SJSA1 (cell line): ENCODE measurements at places on chromosomes 6 and 20. TPM values are rescaled to one million over a fixed set of nuclear protein-coding genes. Genes with fewer than 3 reads are reported as not detected.

The LTB gene
- not detected in 2 replicates for total RNA-seq

The CLPSL2 gene
- total RNA-seq = not detected in 2 replicates

The HNF4A gene
- not detected in 2 replicates for total RNA-seq

The SLC2A10 gene
- total RNA-seq = 18.5 and 19.2 TPM in 2 replicates

The ZNF391 gene
- total RNA-seq = 0.63 TPM in 1 of 2 replicates, not detected in the other

The CNBD2 gene
- 3.6 TPM in 2 replicates for total RNA-seq

The OTOR gene
- total RNA-seq = not detected in 2 replicates

DNA sequence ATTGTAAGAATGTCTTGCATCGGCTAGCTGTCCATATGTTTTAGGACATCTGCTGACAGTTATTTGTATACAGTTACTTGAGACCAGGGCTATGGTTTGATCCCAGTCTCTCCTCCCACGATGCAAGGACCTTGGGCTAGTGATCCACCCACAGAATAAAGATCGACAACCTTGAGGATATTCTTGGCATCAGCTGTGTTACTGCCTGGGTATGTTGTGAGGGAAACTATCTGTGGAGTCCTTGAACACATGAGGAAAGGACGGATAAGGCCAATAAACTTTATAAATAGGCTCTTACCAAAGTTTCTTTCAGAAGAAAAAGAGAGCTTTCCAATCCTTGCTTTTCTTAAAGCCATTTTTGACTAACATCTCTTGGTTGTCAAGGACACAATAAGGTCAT, 70.8 kb upstream of the HEY2 start:
- no peak for DNase-seq
- H3K27me3 ChIP-seq = no peaks in the 10 kb centered on the region; the same call in 1 of the 2 replicates
- H3K36me3 ChIP-seq = no peaks in the 10 kb centered on the region

- H3K27ac ChIP-seq = no peak overlapping the region
- H3K36me3 ChIP-seq = no peaks in the 10 kb centered on the region
- H3K27me3 ChIP-seq = no peaks in the 10 kb centered on the region
- no peak for DNase-seq
- H3K4me3 ChIP-seq = no peak overlapping the region
Observed at GRCh38 chr20:10510216-10510615, 75.1 kb downstream of the SLX4IP start.

GRCh38 chr20:24027229-24027628, 38.6 kb upstream of the GGTLC1 start:
- no peak overlapping the region for H3K27ac ChIP-seq
- no peaks in the 10 kb centered on the region for H3K4me1 ChIP-seq

DNA sequence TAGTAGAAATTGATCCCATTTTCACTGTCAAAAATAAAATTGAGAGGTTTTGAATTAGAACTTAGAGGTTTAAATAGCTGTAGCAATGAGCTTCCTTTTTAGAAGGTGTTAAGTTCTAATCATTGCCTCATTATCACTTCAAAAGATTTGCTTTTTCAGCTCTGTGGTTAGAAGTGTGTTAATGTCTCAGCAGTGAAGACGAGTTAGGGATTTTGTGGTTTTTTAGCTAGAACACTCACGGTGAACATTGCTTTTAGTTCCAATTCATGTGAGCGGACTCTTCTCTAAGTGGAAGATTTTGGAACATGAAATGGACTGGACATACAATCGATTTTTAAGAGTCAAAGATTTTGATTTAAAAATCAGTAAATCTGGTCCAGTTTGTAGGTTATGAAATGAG, 12.7 kb upstream of the IFNGR1 start:
- H3K27ac ChIP-seq = no peak overlapping the region
- H3K36me3 ChIP-seq = no peaks in the 10 kb centered on the region
- H3K27me3 ChIP-seq = no peaks in the 10 kb centered on the region
- peaks cover 26% of the 10 kb centered on the region for H3K4me1 ChIP-seq
- no peak for DNase-seq

DNA sequence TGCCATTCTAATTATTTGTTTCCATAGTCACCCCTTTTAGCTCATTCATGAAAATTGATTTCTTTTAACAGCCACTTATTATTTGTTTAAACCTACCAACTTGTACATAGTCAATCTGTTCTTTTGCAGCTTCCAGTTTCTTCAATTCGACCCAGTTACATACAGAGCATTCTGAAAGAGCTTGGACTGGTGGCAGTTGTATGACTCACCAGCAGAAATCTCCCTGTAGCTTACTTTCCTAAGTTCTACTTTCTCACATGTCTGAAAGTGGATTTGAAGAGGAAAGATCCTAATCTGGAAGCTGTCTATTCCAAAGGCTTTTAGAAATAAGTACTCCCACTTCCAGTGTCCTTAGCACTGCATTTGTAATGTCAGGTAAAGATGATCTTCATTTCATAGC, 447.9 kb downstream of the HTR1B start:
- H3K27ac ChIP-seq = no peak overlapping the region
- H3K27me3 ChIP-seq = no peaks in the 10 kb centered on the region
- DNase-seq = no peak
- no peak overlapping the region for H3K4me3 ChIP-seq
- H3K36me3 ChIP-seq = no peaks in the 10 kb centered on the region

- peaks cover 6% of the 10 kb centered on the region for H3K4me1 ChIP-seq
- no peak overlapping the region for H3K4me3 ChIP-seq
- no peaks in the 10 kb centered on the region for H3K36me3 ChIP-seq
- no peak overlapping the region for H3K27ac ChIP-seq
- no peaks in the 10 kb centered on the region for H3K27me3 ChIP-seq
- DNase-seq = no peak
Observed at GRCh38 chr20:2363587-2363986, 17.1 kb upstream of the TGM6 start.

DNA sequence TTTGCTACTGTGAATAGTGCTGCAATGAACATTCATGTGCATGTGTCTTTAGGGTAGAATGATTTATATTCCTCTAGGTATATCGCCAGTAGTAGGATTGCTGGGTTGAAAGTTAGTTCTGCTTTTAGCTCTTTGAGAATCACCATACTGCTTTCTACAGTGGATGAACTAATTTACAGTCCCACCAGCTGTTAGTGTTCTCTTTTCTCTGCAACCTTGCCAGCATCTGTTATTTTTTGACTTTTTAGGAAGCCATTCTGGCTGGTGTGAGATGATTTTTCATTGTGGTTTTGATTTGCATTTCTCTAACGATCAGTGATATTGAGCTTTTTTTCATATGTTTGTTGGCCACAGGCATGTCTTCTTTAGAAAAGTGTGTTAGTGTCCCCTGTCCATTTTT, 40.0 kb downstream of the PLG start:
- no peaks in the 10 kb centered on the region for H3K4me1 ChIP-seq
- no peak for DNase-seq
- no peaks in the 10 kb centered on the region for H3K36me3 ChIP-seq
- no peaks in the 10 kb centered on the region for H3K27me3 ChIP-seq
- H3K4me3 ChIP-seq = no peak overlapping the region
- no peak overlapping the region for H3K27ac ChIP-seq

GRCh38 chr6:137641474-137642077, 147.4 kb upstream of the OLIG3 start:
- H3K27ac ChIP-seq = no peak overlapping the region
- H3K4me1 ChIP-seq = peaks cover 25% of the 10 kb centered on the region
- H3K36me3 ChIP-seq = no peaks in the 10 kb centered on the region
- H3K27me3 ChIP-seq = no peaks in the 10 kb centered on the region

DNA sequence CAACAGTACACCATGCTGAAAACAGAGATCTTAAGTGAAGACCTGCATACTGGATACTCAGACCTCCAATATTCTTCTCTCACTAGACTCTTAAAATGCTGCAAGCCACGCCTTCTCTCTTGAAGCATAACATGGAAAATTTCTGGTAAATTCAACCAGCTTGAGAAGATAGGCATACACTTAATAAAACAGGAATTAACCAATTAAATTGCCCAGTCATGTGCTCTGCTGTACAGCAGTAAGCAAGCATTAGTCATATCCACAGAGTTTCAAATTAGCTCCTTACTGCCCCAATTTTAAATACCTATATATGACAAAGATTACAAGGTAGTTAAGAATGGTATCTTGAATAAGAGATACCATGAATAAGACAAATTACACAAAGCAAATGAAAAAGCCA, 53.8 kb downstream of the C6orf58 start:
- no peaks in the 10 kb centered on the region for H3K4me1 ChIP-seq
- no peak for DNase-seq
- peaks cover 3% of the 10 kb centered on the region; the same call in 1 of the 2 replicates for H3K27me3 ChIP-seq
- H3K4me3 ChIP-seq = no peak overlapping the region
- H3K27ac ChIP-seq = no peak overlapping the region
- no peaks in the 10 kb centered on the region for H3K36me3 ChIP-seq

DNA sequence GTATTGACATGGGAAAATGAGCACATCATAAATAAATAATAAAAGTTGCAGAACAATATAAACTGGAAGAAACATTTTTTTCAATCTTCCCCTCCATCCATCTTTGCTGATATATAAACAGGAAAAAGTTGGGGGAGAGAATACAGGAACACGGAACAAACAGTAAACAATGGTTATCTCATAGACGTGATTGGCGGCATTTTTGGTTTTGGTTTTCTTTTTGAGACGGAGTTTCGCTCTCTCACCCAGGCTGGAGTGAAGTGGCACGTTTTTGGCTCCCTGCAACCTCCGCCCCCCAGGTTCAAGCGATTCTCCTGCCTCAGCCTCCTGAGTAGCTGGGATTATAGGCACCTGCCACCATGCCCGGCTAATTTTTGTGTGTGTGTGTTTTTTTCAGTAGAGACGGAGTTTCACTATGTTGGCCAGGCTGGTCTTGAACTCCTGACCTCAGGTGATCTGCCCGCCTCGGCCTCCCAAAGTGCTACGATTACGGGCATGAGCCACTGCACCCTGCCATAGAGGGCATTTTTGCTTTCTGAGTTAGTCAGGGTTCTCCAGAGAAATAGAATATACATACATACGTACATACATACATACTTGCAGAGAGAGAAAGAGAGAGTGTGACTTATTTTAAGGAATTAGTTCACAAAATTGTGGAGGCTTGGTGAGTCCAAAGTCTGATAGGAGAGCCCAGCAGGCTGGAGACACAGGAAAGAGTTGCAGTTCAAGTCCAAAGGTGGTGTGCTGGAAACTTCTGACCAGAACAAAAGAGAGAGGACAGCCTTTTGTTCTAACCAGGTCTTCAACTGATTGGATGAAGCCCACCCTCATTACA, 22.6 kb downstream of the GNL1 start:
- no peaks in the 10 kb centered on the region for H3K27me3 ChIP-seq
- H3K27ac ChIP-seq = no peak overlapping the region
- no peaks in the 10 kb centered on the region for H3K36me3 ChIP-seq
- no peaks in the 10 kb centered on the region for H3K4me1 ChIP-seq
- H3K4me3 ChIP-seq = no peak overlapping the region

DNA sequence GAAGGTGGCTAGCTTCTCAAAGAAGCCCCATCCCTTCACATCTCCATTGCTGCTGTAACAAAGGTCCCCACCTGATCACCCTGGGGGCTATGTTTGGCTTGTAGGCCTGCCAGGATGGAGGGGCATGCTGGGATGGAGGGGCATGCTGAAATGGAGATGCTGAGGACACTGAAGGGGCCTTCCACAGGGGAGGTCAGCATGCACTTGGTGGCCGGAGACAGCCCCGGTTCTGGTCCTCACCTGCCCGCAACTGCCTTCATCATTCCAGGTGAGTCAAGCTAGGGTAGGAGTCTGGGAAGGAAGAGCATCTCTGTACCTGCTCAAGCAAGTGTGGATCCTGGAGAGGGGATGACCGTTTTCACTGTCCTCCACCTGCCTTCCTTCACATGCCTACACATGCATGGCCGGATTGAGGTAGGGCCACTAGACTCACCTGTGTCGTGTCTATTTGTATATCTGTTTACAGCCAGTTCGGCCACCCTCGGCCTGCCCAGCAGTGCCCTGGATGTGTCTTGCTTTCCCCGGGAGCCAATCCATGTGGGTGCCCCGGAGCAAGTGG, 6.0 kb downstream of the L3MBTL1 start:
- no peaks in the 10 kb centered on the region for H3K36me3 ChIP-seq
- DNase-seq = no peak
- no peak overlapping the region for H3K4me3 ChIP-seq
- H3K4me1 ChIP-seq = no peaks in the 10 kb centered on the region

DNA sequence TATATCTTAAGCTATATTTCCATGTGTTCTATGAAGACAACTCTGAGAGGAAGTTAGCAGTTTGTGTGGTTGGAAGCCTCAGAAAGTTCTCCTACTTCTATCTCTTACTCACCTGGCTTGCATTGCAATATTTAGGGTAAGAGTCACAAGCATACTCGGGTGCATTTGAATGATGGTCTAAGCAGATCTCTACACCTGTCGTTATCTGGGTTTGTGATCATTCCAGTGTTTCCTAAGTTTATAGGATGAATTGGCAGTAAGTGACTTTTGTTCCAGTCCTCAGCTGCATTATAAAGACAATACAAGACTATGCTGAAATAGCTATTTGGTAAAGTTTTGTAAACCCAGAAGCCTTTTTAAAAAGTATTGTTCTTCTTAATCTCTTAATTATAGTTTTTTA, 36.9 kb downstream of the CBFA2T2 start:
- no peaks in the 10 kb centered on the region for H3K36me3 ChIP-seq
- H3K4me1 ChIP-seq = peaks cover 21% of the 10 kb centered on the region

DNA sequence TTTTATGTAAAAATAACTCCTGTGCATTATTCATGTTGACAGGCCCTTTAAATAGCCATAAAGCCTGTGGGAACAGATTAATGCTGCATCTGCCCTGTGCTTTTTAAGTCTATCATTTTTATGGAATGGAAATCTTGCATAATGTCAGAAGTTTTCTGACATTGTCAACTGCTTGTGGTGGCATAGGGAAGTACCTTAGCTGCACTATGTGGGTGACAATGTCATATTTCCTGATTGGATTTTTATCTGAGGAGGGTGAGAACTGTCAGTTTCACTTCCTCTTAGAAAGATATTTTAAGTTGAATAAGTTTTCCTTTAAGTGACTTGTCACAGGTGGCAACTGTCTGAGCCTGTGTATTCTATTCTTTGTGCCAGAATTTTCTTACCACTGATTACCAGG, 267.9 kb downstream of the PLCB1 start:
- no peak for DNase-seq
- H3K36me3 ChIP-seq = no peaks in the 10 kb centered on the region
- H3K27me3 ChIP-seq = no peaks in the 10 kb centered on the region

GRCh38 chr6:21731411-21732031, 138.0 kb downstream of the SOX4 start:
- peak; percentile 58 for DNase-seq
- no peaks in the 10 kb centered on the region for H3K36me3 ChIP-seq
- H3K27me3 ChIP-seq = no peaks in the 10 kb centered on the region
- H3K4me3 ChIP-seq = no peak overlapping the region
- H3K4me1 ChIP-seq = peaks cover 31% of the 10 kb centered on the region

GRCh38 chr6:140849456-140849855, 1283.3 kb upstream of the GJE1 start:
- H3K4me1 ChIP-seq = peaks cover 3% of the 10 kb centered on the region; the same call in 1 of the 2 replicates
- H3K36me3 ChIP-seq = no peaks in the 10 kb centered on the region
- H3K4me3 ChIP-seq = no peak overlapping the region
- no peaks in the 10 kb centered on the region for H3K27me3 ChIP-seq
- H3K27ac ChIP-seq = no peak overlapping the region
- no peak for DNase-seq
